ENCODE measurements at places on chromosomes 1 and 21.

GRCh38 chr1:26403656-26404055, 7.0 kb upstream of the LIN28A start:
- no peak for DNase-seq

GRCh38 chr1:199691540-199691939, 336.0 kb upstream of the NR5A2 start:
- no peak for DNase-seq

DNA sequence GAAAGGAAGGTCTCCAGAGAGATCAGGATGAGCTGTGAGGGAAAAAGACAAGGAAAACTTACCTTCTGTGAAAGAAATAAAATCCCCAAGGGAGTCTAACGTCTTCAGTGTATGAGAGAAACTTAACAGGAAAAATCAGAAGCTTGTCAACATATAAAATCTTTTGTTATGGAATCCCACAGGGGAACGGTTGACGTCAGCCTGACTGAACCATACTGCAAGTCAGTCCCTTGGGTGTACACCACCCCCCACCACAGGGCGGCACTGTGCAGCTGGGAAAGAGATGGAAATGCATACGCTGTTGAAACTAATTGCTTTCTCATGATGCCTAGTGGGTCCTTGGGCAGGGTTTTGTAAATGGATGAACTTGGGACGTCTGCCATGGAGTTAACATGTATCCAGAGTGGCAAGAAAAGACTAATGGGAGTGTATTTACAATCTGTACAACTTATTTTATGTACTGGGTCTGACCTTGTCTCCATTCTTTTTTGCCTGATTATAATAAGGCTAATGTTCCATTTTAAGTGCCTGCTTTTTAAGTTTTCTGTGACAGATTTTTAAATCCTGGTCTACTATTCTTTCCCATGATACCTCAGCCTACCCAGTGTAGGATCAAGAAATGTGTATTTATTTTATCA, 22.7 kb downstream of the UTP25 start:
- DNase-seq = no peak

DNA sequence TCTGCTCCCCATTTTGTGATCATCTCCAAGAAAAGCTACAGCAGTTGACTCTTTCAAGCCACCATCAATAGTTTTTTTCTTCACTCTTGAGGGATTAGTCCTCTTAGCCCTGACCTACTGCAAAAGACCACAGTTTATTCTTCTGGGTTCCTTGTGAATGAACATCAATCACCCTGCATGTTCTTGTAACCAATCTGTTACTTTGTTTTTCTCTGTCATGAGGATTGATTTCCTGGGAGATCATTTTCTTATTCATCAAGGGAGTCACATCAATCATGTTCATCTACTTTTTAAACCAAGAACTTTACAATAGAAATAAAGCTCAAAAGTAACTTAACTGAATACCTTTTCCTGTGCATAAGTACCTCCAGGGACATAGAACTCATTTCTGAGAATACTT, 21.8 kb downstream of the ILDR2 start:
- DNase-seq = no peak

- DNase-seq = no peak
Measured at GRCh38 chr1:88399690-88400089, 284.4 kb upstream of the PKN2 start.

Measured in left kidney (tissue), 8 donors.